ENCODE measurements at places on chromosomes 11 and 22. TPM values are rescaled to one million over a fixed set of nuclear protein-coding genes. Genes with fewer than 3 reads are reported as not detected.

OR51I1 gene
- not detected for total RNA-seq

TM7SF2 gene
- total RNA-seq: 20.0 TPM

SMDT1 gene
- 84.7 TPM for total RNA-seq

PDE2A gene
- total RNA-seq: 4.0 TPM

HPX gene
- 0.87 TPM for total RNA-seq

RCOR2 gene
- not detected for total RNA-seq

BDNF gene
- not detected for total RNA-seq

SYT7 gene
- not detected for total RNA-seq

All from CD4-positive, alpha-beta T cell (primary cell).